Stimulated activated CD4-positive, alpha-beta T cell treated with anti-CD3 and anti-CD28 coated beads, Interleukin-12 subunit alpha, Interleukin-12 subunit beta, amount 100 ng/mL, for 4 hours (primary cell): ENCODE measurements at places on chromosomes 5 and 9.

GRCh38 chr5:107615299-107615817, 55.4 kb downstream of the EFNA5 start:
- DNase-seq: no peak

- DNase-seq: no peak
These were observed 25.1 kb downstream of the PALM2AKAP2 start for GRCh38 chr9:109805050-109805449.

GRCh38 chr9:116550696-116551436, 136.2 kb upstream of the TRIM32 start:
- no peak for DNase-seq

- DNase-seq: no peak
These were observed 55.6 kb upstream of the UBAC1 start for GRCh38 chr9:136016572-136017288.
